ENCODE measurements at places on chromosomes 5 and 9.

DNA sequence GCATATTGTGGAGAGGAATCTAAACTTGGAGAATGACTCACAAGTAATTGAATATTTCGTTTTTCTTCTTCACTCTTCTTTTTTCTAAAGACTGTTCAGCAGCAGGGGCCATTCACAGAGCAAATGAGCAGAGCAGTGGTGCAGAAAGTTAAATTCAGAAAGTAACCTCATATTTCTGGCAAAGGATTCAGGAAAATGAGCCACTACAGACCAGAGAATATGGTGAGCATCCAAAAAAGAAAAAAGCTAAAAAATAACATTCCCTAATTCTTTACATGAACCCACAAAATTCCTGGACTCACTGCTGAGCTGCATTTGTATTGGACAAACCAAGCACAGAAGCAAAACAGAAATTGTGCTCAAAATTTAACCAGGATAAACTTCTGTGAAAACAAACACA is 1486.8 kb upstream of the C9orf72 start:
- peak; percentile 2 for DNase-seq

- DNase-seq, result no peak
These were observed 112.3 kb upstream of the NR3C1 start for GRCh38 chr5:143515829-143516228.

DNA sequence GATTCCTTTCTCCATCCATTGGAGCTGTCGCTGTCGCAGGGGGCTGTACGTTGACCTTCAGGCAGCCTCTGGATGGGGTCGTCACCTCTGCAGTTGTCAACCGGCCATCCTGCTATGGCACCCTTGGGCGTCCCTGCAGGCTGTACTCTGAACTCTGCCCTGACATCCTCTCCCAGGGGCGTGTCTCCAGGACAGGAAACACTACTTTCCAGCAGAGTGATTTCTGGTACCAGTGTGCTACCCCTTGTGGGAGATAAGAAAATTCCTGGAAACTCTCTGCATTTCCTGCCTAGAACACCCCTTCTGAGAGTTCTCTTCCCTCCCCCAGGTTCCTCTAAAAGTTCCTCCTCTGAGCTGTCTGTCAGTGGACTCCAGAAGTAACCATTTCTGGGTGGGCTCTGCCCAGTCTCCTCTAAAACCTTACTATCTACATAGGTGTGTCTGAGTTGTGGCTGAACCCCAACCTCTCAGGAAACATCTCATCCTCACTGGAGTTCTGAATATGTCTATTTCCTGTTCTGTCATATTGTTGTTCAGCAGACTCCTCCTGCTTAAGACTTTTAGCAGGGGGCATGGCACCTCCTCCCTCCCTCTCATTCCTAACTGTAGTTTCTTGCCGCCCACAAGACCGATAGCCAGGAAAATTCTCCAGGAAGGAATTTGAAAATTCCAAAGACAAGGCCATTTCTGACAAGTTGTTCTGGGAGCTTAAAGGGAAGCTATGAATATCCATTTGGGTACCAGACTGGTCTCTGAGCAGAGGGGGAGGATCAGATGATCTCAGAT is 145.3 kb upstream of the RASEF start:
- DNase-seq, result peak; percentile 28

GRCh38 chr5:158629591-158630312 is 470.0 kb downstream of the EBF1 start:
- DNase-seq, result no peak

GRCh38 chr5:55364537-55365055 is 56.8 kb downstream of the MTREX start:
- DNase-seq, result no peak

GRCh38 chr9:124020520-124021384 is 9.2 kb downstream of the LHX2 start:
- no peak for DNase-seq

GRCh38 chr5:124764992-124765611 is 18.7 kb upstream of the ZNF608 start:
- DNase-seq, result no peak

DNA sequence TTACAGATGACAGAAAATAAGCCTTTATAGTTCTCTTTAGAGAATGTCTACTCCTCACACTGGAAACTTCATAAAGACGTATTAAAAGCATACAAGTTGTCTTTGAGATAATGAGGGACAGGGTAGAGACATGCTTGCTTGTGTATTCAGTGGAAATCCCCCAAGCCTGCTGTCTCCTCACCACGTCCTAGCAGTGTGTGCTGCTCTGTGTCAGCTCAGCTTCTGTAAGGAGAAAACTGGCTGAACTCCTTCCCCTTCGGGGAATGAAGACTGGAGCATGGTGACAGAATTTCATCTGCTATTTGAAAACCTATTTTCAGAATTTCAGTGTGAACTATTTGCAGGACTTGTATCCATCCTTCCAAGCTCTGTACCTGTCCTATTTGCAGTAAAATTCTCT is 9.4 kb downstream of the OR2V2 start:
- DNase-seq, result no peak

DNA sequence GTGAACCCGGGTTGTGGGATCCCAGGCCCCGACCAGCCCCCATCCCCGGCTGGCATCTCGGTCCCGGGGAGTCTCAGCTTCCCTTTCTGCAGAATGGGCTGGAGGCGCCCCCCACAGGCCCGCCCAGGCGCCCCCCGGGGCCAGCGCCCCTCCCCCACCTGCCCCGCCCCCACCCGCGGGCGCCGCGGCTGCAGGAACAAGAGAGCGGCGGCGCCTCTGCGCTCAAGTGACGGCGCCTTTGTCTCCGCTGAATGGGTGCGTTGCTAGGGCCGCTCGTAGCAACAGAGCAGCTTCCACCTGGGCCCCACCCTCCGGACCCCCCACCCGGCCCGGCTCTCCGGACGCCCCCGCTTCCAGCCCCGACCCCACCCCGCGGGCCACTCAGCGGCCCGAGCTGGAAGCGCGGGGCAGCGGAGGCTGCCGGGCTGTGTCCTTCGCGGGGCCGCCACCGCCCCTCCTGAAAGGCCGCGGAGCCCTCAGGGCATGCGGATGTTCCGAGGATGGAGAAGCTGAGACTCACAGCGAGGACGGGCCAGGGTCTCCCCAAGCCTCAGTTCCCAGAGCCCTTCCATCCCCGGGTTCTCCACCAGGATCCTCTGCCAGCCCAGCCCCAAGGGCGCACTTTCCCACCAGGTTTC is 27.5 kb downstream of the ADGRD2 start:
- no peak for DNase-seq

- no peak for DNase-seq
These were observed 405.8 kb downstream of the FAM170A start for GRCh38 chr5:120035181-120035580.

GRCh38 chr9:91126761-91127445 is 234.8 kb downstream of the AUH start:
- peak; percentile 49 for DNase-seq

GRCh38 chr9:34991607-34992375 is 2.2 kb downstream of the DNAJB5 start:
- DNase-seq, result no peak

- DNase-seq, result no peak
These were observed at the start of gene CAMK2A for GRCh38 chr5:150289551-150290390. Gene CAMK2A (minus strand): TSS chr5:150289773. CDS start chr5:150289625, 148 bp downstream.

DNA sequence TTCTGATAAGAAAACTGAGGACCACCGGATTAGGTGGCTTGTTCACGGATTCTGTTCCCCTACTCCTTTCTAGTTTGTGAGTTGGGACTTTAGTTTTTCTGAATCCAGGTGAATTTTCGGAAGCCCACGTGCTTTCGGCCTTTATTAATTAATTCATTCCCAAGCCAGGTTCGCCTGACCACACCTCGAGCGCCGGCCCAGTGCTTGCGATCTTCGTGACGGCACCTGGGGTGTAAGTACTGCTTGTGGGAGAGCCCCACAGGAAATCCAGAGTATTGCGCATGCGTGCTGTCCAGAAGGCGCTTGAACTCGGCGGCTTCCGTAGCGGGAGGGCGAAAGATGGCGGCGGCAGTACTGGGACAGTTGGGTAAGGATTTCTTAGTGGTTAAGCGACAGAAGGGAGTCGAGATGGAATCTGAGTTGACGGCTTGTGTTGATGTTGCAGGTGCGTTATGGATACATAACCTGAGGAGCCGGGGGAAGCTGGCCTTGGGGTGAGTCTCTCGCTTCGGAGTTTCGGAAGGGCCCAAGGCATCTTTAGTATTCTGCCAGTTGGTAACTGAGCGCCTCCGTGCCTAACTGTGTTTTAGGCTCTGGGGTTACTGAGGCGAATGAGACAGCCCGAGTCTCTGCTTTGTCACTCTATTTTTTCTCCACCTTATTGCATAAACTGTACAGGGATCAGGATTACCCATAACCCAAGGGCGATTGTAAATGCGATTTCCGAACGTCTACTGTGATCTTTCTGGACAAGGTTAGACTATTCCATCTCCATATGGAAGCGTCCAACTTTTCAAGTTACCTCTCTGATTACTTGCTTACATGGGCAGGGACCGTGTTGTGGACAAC is at the start of gene MRPL22:
TSS of gene MRPL22 (plus strand) at position 302 of the 849 bp plus-strand sequence. CDS start at position 340, 38 bp downstream.
- DNase-seq, result peak; percentile 92

DNA sequence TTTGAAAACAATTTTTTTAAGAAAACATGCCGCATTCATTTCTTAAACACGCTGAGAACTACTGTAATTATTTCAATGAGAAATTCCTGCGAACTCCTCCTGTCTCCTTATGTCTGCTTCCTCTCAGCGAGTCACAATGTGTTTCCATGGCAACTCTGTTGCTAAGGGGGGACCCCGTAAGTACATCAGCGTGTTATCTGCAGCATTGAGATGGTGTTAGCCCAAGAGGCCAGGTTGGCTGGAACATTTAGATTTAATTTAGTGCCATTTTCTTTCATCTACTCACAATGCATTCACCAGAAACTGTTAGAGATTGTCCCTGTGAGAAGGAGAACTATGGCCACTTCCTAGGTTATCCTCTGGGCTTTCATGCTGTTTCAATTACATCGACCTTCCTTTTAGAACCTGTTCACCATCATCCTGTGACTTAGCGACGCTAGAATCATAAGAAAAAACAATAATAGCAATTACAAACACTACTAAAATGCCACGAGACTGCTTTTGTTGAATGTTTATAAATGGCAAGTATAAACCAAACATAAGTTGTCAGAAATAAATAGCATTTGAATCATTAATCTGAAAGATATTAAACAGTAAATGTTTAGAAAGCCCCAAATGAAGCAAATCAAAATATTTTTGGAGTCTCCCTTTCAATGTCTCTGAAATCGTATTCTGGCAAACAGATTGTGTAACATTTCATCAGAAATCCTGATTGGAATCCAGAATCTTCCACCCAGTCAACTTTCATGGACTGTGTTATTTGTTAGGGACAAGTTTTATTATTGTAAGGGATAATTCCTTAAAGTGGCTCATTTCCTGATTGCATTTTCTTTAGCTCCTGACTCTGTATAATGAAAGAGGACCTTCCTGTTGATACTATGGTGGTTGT is 39.7 kb upstream of the SHC3 start:
- peak; percentile 19 for DNase-seq

DNA sequence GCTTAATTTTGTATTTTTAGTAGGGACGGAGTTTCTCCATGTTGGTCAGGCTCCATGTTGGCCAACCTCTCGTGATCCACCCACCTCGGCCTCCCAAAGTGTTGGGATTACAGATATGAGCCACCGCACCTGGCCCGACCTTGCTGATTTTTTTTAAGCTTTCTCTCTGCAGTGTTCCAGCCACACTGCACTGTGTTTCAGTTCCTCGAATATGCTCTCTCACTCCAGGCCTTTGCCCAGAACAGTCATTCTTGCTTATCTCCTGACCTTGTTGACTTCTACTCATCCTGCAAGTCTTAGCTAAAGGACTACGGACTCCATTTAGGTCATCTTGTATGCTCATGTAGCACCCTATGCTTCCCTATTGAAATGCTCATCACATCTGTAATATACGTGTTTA is 3.3 kb downstream of the SNAPC3 start:
- DNase-seq, result no peak

GRCh38 chr9:107970726-107971125 is 481.2 kb upstream of the KLF4 start:
- DNase-seq, result no peak

GRCh38 chr9:88773627-88774244 is 217.5 kb upstream of the S1PR3 start:
- no peak for DNase-seq

- no peak for DNase-seq
These were observed 1088.6 kb upstream of the C9orf72 start for GRCh38 chr9:28661853-28662252.

GRCh38 chr5:113989913-113990305 is 372.0 kb upstream of the KCNN2 start:
- peak; percentile 27 for DNase-seq

DNA sequence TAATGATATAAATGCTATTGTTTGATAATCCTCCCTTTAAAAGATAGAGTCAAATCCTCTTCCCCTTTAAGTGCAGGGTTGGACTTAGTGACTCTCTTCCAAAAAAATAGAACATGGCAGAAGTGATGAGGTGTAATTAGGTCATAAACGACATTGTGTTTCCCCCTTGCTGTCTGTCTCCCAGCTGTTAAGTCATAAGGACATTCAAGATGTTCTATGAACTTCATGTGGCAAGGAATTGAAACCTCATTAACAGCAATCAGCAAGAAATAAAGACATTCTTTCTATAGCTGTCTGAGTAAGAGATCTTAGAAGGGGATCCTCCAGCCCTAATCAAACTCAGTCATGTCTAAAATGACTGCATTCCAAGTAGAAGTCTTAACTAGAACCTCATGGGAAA is 3.3 kb upstream of the SLC25A46 start:
- no peak for DNase-seq

DNA sequence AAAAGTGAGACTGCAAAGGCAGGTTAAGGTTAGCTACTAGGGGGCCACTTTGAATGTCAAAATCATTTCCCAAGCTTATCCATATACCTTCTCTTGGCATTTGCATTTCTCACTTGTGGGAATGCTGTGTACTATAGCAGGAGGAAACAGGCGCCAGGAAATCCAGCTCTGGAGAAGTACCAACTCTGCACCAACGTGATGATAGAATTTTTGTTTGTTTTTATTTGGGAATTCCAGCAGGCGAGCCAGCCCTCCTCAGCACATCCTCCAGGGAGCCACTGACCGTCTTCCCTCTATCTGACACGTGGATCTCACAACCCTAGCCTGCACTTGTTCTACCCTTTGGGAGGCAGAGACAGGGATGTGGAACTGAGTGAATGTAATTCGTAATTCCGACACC is 318.0 kb downstream of the ACTL7B start:
- peak; percentile 51 for DNase-seq

- peak; percentile 91 for DNase-seq
These were observed 28.1 kb downstream of the NTRK2 start for GRCh38 chr9:84697509-84698114.

GRCh38 chr5:151492729-151493128 is 45.3 kb downstream of the SLC36A1 start:
- peak; percentile 68 for DNase-seq

DNA sequence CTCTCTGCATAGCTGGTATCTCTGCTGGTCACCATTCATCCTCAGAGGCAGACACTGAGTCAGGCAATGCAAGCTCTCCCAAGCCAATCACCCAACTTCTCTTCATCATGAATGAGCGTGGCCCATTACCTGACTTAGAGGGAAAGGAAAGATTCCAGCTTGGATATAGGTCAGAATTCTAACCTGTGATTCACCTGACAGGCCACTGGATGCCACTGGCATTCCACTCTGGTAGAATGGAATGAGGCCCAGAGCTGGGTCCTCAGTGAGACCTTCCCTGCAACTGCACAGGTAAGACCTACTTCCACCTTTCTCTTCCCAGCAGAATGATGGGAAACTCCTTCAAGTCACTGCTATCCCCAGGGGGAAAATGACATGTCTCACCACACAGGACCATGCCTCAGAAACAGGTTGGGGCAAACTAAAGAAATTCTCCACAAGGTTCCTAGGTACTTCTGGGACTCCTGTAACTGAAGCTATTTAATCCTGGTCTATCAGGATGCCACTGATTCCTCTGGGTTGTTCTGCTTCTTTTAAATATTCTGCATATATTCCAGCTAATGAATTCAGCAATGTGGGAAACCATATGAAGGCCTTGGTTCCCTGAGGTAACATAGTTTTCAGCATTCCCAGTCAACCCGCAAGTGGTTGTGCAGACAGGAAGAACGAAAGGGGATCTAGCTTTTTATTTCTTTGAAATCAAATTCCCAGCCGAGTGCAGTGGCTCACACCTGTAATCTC is 62.0 kb downstream of the SUSD1 start:
- DNase-seq, result no peak
